ENCODE measurements at places on chromosomes 6 and 20.
A peak's percentile ranks its signal among the peaks of the same experiment; 100 is the strongest.

DNA sequence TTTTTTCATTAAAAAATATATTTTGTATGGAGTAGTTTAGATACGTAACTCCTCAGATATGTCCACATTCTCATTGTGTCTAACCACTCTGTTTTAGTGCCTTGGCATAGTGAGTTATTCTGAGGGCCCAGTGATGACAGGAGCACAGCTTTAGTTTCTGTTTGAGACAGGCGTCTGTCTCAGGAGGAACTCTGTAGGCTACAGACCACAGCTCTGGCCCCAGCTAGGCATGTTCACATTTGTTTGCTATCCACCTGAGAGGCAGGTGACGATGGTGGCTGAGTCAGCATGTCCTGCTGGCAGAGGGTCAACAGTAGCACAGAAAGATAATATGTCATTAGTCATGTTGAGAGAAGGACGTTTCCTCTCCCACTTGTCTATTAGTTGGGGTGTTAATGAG is 16.3 kb downstream of the LRRC1 start:
- no peak for DNase-seq

GRCh38 chr6:1983850-1984249 is 261.6 kb downstream of the GMDS start:
- DNase-seq, result no peak

- no peak for DNase-seq
Observed at GRCh38 chr20:31236953-31237352, 20.5 kb upstream of the DEFB115 start.

GRCh38 chr6:13355999-13356785 is 27.9 kb upstream of the TBC1D7 start:
- no peak for DNase-seq

DNA sequence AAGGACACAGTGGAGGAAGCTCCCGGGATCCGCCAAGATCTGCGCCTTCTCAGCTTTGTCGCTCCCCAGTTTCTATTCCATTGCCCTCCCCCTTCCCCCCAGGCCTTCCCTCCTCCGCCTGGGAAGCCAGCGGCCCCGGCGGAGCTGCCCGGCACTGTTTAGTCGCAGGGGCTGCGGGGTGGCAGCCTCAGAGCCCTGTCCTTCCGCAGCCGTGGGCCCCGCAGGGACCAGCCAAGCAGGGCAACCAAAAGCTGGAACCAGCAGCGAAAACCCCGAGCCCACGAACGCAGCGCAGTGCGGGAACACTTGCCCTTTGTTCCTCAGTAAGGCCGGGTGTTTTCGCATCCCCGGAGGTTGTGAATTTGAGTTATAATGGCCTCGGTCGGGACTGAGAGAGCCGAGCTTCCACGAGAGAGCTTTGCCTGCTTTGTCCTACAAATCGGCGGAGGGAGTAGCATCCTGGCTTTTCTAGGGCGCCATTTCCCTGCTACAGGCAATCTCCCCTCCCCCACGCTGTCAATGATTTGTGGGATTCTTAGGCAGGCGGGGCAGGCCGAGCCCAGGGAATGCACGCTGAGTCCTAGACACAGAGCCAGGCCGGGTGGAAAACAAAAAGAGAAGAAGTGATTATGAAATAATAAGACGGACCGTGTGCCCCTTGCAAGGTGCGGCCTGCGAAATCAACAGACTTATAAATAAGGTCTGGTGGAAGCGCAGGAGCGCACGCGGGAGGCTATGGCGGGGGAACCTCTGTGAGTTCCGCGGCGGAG is 4.0 kb upstream of the TUBB2B start:
- DNase-seq, result no peak

- no peak for DNase-seq
Observed at GRCh38 chr6:72374857-72375256, 247.0 kb upstream of the KCNQ5 start.

DNA sequence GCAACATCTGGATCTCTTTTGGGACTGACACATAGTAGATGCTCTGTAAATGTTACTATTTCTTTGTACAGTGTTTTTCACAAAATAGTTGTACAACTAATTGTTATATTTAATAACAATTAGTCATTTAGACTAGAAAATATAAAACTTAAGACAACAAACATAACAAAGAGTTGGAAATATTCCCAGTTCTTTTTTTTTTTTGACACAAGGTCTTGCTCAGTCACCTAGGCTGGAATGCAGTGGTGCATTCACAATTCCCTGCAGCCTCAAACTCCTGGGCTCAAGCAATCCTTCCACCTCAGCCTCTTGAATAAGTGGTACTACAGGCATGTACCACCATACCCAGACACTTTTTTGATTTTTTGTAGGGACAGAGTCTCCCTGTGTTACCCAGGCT is 105.8 kb downstream of the UTRN start:
- no peak for DNase-seq

- no peak for DNase-seq
Observed at GRCh38 chr20:4711511-4711910, 10.2 kb upstream of the PRND start.

DNA sequence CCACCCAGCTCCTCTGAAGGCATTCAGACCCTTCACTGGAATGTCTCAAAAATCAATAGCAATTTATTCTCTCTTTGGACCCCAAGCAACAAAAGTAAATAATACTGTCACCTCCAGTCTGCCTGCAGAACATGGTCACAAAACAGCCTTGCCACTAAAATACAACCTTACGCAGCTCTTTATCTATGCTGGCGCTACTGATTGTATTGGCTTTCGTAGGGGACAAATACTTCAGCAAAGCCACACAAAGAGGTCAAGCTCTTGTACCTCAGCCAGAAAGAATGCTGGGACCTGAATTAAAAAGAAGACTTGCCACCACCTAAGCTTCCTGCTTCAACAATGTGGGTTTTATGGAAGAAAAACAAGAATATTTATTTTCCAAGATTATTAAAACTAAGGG is 57.2 kb downstream of the PRKN start:
- DNase-seq, result no peak

DNA sequence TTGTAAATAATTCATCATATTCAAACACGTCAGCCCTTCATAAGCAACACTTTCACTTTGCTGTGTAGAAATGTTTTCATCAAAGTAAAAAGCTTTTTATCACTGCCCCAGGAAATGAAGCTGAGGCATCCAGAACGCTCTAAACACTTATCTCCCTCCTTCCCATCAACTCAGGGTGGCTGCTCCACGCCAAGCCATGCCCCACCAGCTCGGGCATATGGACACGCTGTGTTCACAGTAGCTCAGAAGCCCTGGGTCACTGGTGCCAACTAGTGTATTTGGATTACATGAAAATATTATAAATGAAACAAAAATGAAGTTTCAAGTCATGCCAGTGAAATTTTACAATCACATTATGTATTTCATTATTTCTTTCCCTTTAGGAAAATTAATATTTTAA is 10.3 kb downstream of the PDE10A start:
- DNase-seq, result no peak

DNA sequence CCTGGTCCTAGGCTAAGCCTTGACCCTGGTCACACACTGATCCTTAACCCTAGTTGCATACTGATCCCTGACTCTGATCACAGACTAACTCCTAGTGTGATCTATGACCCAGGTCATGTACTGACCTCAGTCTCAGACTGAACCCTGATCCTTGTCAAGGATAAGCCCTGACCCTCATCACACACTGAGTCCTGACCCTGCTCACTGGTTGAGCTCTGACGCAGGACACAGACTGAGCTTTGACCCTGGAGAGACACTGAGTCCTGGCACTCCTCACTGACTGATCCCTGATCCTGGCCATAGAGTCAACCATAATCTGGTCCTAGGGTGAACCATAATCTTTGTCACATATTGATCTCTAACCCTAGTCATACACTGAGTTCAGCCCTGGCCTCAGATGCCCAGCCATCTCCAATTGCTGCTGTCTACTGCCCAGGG is 37.9 kb downstream of the KCNB1 start:
- no peak for DNase-seq

DNA sequence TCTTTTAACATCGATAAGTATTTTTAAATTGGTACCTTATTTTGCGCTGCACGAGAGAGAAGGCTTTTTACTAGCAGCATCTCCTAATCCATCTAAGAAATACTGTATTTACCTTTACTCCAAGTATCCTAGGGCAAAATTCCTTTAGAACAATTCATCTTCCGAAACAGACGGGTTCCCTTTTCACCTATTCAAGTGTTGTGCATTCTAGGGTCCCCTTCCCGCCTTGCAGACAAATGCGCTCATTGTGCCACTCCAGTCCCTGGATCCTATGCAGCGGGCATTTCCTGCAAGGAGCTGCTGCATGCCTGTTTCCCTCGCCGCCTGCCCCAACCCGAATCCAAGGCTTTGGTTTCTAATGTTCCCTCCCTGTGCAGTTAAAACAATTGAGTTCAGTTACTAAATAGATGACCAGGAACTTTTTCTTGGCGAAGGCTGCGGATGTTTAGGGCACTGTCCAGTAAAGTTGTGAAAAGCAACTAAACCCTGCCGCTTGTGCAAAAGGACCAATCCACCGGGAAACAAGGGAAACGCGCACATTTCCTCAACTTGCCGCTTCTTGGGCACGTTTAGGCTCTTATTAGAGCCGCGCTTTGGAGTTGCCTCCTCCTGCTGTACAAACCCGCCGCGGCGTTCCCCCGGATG is 556 bp upstream of the SCAF8 start:
- DNase-seq, result no peak

GRCh38 chr6:108133594-108134179 is 32.1 kb upstream of the NR2E1 start:
- DNase-seq, result no peak

GRCh38 chr6:38549795-38550194 is 89.9 kb downstream of the BTBD9 start:
- DNase-seq, result no peak

DNA sequence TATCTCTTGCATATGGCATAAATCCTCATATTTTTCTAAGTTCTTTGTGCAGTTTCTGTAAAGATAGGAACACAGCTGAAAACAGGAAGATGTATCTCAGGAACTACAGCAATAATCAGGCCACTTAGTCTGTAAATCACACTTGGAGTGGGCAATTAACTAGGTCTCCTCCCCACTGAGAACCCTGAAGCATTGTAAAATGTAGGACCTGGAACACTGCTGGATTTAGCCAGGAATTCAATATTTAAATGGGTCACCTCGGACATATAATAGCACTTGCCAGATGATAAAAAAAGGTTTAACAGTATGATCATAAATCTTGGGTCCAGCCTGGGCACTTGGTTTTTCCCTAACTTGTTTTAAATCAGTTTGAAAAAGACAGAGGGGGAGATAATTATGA is 155.0 kb downstream of the GRM1 start:
- no peak for DNase-seq

GRCh38 chr6:16704401-16705045 is 56.7 kb downstream of the ATXN1 start:
- no peak for DNase-seq

GRCh38 chr6:17780061-17780460 is 73.3 kb upstream of the NUP153 start:
- DNase-seq, result no peak

- peak; percentile 94 for DNase-seq
Observed at GRCh38 chr6:53171605-53172467, 23.2 kb upstream of the GCM1 start.

DNA sequence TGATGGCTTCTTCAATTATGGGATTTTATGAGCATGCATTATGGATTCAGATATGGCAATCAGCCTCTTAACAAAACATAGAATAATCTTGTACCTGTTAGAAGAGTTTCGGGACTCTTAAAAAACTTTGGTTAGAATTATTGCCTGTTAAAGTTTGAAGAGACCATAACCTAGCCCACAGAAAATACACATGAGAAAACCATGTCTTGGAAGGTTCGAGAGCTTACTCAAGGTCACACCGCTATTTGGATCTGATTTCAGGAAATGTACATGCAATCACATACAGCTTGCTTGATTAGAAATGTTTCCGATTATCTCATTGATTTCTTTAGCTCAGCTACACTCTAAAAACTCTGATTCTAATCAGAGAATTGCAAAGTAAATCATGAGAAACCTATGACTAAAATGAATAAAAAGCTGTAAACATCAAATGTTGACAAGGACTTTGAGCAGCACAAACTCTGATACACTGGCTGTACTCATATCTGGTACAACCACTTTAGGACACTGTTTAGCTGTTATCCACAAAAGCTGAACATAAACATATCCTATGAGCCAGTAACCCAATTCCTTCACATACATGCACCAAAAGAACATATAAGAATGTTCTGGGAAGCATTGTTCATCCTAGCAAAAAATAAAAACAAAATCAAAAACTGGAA is 16.3 kb downstream of the STX7 start:
- DNase-seq, result no peak

- DNase-seq, result no peak
Observed at GRCh38 chr20:40583205-40583604, 105.8 kb downstream of the MAFB start.

DNA sequence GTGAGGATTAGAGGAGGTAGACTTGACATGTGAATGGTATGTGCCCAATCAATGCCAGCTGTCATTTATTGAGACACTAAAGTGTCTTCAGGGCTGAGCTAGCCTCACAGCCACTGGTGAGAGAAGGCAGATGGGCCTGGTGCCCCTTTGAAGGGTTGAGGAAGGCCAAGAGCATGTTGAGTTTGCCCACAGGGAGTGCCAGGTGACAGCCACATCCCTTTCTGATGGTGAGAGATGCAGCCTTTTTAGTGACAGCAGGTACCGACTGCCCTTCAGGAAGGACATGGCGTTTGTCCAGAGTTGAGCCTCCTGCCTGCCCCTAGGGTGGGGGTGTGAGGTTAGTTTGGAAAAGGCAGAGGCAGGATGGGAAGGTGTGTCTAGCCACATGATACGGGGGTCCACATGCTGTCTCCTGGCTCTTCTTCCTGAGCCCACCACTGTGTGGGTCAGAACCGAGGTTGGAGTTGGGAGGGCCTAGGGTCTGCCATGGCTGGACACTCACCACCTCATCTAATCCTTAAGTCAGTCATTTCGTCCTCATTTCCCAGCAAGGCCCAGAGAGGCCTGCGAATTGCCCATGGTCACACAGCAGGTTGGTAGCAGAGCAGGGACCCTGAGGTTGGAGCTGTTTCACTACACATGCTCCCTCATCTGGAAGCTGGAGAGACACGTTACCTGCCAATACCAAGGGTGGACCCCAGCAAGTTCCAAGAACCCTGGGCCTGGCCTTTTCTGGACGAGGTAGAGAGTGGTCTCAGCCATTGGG is 32.5 kb downstream of the SPDEF start:
- DNase-seq, result no peak

DNA sequence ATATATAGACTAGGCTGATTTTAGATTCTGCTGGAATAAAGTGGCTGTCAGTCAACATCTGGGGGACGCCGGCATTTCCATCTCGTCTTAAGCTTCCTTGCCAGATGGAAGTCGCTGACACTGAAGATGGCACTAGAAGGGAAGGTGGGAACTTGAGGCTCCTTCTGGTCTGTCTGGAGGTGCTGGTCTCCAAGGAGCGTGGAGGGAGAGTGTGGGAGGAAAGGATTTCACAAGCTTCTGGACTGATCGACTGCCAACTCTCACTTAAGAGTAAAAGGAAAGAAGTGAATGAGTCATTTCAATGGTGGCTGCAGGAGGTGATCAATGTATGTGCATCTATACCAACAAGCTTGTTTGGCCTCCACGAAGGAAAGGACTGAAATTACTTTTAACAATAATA is 40.4 kb downstream of the DUSP22 start:
- no peak for DNase-seq
